ENCODE measurements at places on chromosomes 16 and 17.

DNA sequence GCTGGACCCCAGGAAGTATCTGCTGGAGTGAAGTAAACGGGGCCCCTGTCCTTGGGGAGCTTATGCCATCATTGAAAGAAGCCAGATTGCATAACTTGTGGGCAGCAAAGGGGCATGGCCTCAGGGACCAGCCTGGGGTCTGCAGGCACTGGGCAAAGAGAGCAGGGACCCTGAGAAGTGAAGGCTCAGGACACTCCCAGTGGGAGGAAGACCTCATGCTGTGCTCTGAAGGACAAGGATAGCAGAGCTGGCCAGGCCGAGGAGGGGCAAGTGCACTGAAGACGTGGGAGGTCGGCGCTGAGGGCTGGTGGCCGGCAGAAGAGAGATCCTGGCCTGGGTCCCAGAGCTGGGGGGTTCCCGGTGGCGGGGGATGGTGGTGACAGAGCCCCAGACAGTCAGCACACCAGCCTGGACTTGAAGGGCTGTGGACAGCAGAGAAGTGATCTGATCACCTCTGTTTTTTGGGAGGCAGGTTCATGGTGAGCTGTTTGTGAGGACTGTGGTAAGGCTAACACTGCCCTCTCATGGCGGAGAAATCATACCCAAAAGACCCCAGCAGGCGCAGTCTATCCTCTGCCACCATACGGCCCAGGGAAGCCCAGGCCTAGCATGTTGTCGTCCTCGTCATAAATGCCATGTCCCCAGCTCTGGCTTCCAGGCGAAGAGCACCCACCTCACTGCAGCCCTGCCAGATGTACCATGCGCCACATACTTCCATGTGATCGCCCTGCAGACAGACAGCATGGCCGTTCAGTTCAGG, 7.1 kb upstream of the CNP start:
- DNase-seq, result no peak

GRCh38 chr16:65097296-65097695, 24.6 kb downstream of the CDH11 start:
- no peak for DNase-seq

GRCh38 chr17:77946900-77947645, 11.4 kb upstream of the TNRC6C start:
- DNase-seq, result no peak

GRCh38 chr16:22210285-22210684, 4.2 kb downstream of the EEF2K start:
- DNase-seq, result no peak

DNA sequence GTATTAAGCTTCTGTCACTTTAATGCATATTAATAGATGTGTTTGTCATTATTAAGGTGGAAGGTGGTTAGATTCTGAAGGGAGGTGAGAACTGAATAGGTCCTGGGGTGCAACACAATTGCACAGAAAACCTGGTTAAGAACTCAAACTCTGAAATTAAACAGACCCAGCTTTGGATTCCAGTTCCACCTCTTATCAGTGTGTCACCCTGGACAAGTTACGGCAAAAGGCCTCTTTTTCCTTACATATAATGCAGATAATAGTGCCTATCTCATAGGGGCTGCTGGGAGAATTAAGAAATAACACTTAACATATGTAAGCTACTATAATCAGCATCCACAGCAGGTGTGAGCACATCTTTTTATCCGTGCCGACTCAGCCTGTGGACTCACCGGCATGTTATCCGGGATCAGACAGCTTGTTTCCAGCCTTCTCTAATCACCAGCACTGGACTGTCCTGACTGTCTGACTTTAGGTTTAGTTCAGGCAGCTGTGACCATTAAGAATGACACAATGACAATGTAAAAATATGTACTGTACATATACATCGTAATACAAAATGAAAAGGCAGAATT, 31.4 kb downstream of the TEX2 start:
- DNase-seq, result no peak

DNA sequence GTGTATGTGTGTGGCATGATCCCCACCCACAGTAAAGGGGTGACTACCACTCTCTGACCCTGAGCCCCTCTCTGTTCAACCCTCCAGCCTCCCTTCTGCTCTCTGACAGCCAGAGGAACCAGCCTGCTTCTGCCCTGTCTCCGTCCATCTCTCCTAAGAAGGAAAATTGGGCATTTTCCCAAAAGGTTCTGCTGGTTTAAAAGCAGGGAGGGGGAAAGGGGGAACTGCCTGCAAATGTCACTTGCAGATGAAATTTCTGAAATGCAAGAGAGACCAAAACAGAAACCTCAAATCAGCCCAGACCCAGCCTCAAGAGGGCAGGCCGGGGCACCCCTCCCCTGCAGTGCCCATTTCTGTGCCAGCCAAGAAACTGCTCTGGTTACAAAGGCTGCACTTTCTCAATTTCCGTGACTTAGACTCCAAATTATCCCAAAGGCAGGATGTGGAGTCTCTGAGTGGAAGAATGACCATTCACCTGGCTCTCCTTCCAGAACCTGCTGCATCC, 197.9 kb downstream of the RBFOX3 start:
- DNase-seq, result no peak

DNA sequence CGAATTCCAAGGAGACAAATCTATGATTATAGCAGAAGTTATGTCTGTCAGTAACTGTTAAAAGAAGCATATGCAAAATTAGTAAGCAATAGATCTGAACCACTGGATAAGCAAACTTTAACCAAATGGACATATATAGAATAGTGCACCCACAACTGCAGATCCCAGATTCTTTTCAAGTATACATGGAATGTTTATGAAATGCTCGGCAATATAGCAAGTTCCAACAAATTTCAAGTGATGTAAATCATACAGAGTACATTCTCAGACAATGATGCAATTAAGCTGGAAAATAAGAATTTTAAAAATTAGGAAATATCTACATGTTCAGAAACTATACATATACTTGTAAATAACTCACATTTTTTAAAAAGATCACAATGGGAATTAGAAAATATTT, 8.4 kb upstream of the HELZ start:
- no peak for DNase-seq

DNA sequence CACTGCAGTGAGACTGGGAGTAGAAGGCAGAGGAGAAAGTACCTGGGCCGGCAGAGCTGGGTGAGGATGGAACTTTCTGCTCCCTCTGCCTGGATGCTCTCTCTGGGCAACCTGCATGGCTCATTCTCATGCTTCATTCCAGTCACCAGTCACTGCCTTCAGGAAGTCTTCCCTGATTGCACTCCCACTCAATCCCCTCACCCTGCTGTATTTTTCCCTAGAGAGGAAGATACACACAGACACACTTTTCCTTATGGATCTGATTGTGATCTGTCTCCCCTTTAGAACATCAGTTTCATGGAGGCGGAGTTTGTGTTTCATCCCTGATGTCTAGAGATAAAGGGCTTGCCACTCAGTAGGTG, 44.9 kb downstream of the MEAK7 start:
- no peak for DNase-seq

DNA sequence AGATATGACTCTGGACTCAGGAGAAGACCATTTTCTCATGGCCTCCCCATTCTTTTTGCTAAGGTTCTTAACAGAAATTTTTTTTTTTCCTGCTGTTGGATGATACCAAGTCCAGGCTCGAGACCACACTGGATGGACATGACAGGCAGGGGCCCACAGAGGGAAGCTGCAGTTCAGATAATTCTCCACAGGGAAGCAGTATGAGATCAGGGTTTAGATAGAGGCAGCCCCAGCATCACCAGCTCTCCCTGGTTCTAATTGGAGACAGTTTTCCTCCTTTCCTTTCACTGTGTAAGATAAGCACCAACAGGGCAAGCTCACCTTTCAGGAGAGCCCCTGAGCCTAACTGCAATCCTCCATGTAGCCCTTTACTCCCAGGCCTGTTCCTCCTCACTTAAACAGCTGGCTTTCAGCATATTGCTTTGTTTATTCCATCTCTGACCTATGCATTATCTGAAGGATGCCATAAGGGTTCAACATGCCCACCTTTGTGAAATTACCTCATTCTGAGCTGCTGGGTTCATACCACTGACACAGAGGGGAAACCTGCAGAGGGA, 108.1 kb downstream of the SNX11 start:
- DNase-seq, result no peak

- DNase-seq, result peak; percentile 47
These were observed 13.9 kb downstream of the HAGH start for GRCh38 chr16:1812732-1813163.

DNA sequence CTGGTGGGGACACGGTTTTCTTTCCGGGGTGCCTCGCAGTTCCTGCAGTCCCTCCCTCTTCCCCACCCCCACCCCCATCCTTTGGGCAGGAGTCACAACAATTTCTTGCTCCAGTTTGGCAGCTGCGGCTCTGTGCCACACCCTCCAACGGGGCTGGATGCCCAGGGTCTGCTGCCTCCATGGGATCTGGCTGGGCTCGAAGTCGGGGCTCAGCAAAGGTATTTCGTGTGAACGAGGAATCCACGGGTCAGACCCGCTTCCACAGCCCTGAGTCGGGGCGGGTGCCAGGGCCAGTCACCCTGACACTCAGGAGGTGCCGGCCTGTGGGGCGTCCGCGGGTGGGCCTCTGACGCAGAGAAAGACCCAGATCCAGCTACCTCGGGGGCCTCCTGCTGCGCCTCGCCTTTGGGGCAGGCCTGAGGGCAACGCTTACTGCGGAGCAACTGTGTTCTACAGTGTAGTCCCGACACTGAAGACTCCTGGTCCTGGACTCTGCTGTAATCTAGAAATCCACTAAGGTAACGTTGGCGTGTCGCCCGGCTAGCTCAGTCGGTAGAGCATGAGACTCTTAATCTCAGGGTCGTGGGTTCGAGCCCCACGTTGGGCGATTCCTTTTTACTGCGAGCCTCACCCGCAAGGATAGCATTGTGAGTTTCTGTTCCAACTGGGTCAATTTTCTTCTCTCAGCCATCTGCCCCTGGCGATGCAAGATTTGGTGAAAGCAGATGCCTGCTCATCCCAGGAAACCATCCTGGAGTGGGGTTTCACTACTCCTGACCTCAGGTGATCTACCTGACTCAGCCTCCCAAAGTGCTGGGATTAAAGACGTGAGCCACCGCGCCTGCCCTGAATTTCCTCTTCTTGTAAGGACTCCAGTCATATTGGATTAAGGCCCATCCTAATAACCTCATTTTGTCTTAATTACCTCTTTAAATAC, 12.6 kb upstream of the OR1F1 start:
- DNase-seq, result no peak

DNA sequence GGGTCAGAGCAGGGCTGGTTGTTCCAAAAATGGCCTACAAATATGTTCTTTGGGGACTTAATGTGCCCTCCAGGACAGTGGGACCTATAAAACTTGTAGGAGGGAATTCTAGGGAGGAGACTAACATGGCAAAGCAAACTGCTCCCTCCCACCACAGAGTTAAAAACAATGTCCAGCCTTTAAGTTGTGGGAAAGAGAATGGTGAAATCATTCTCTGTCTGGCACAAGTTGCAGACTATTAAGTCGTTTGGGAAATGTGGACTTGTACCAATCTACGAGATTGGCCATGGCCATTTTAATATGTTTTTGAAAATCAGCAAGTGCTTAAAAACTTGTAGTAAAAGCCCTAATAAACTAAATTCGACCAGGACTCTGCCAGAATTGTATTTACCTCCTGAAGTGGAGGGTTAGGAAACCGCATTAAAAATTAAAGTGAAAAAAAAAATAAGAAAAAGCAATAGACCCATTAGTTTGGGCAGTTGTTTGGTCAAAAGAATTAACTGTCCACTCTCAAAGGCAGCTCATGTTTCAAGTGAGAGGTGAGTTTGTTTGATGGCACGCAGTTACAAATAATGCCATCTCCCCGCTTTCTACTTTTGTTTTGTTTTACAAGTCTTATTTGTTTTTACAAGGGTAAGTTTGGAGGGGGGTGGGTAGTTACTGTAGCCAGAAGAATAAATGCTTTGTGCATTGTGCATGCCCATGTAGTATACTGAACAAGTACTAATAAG, 32.4 kb downstream of the ANKFN1 start:
- DNase-seq, result no peak

GRCh38 chr17:21532763-21533385, 156.7 kb downstream of the KCNJ12 start:
- no peak for DNase-seq

DNA sequence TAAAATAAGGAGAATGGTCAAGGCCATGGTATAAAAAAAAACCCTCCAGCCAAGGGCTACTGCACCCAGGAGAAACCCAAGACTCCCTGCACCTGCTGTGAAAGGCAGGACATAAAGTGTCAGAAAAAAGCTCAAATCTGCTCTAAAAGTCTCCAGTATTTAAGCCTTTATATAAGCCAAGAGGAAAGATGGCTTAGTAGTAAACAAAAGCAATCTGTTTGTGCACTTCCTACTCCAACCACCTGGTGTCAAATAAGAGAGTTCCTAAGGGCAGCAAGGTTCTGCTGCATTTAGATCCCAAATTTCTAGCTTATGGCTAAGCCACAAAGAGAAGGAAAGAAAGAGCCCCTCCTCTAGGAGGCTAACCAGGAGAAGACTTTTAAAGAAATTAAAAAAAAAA, 20.6 kb downstream of the ACSM1 start:
- DNase-seq, result no peak

GRCh38 chr17:63442549-63443035, 3.5 kb downstream of the CYB561 start:
- DNase-seq, result no peak

DNA sequence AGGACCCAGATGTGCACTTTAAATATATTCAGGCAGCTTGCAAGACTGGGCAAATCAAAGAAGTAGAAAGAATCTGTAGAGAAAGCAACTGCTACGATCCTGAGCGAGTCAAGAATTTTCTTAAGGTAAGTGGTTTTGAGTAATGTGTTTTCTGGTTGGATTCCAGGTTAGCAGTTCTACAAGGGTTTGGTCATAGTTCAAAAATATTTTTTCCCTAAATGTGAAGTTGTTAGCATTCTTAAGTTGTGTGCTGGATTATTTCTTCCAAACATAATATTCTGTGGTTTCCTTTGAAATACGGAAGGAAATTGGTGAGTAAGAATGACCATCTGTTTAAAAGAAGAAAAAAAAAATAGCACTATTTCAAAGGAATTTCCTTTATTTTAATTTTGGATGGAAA, 38.4 kb downstream of the PTRH2 start:
- no peak for DNase-seq

GRCh38 chr16:65274566-65274965, 152.7 kb upstream of the CDH11 start:
- no peak for DNase-seq

- no peak for DNase-seq
These were observed 381.7 kb downstream of the SLC39A11 start for GRCh38 chr17:72710834-72711233.

Measured in stimulated activated CD4-positive, alpha-beta T cell treated with anti-CD3 and anti-CD28 coated beads, Interleukin-4, amount 100 ng/mL, for 4 hours (primary cell).